SW480 (cell line): ENCODE measurements at places on chromosomes 3 and 15.

GRCh38 chr15:28086175-28086703, 12.9 kb downstream of the OCA2 start:
- peak; percentile 52 for DNase-seq

DNA sequence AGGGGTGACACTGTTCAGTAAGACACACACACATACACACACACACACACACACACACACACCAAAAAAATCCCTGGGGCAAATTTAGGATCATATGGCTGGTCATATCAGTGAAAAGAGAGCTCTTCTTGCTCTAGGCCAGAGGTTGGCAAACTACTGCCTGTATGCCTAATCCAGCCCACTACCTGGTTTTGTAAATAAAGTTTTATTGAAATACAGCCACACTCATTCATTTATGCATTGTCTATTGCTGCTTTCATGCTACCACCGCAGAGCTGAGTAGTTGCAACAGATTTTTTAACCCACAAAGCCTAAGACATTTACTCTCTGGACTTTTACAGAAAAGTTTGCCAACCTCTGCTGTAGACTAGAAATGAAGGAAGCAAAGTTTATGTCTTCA, 30.6 kb downstream of the ACP3 start:
- DNase-seq, result no peak

GRCh38 chr3:42652611-42653302, 740 bp upstream of the ZBTB47 start:
- DNase-seq, result peak; percentile 55

DNA sequence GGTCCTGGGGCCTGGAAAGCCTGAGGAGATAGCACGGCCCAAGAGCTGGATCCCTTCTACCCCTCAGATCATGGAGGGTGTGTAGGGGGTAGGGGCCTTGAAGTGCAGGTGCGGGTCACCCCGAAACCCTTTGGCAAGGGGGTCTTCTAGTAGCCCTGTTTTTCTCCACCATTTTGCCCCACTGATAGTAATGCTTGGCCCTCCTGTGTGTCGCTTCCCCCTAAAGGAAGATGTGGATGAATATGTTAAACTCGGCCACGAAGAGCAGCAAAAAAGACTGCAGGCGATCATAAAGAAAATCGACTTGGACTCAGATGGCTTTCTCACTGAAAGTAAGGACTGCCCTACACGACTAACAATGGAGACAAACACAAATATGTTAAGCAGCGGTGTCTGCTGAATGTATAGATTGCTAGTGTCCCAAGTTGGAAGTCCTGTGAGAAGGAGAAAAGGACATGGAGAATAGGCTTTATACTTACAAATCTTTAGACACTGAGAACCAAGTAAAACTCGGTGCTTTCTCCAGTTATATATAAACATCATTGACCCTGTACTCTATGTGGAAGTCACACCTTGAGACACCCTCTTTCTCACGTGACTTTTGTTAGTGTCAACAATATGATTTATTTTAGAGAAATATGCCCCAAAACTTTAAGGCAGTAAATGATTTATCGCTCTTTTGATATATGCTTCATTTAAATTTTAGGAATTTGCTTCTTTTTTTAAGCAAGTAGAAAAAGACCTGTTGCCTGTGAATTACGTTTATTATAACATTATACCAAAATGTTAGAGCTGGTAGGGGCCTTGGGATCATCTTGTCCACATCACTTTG, 802 bp downstream of the RCN2 start:
- peak; percentile 7 for DNase-seq

GRCh38 chr3:39143051-39143885, 10.1 kb downstream of the CSRNP1 start:
- DNase-seq, result no peak
